ENCODE measurements at places on chromosomes 6 and 20.

- peak; percentile 35 for DNase-seq
Measured at GRCh38 chr6:70884074-70884983, 72.5 kb downstream of the B3GAT2 start.

DNA sequence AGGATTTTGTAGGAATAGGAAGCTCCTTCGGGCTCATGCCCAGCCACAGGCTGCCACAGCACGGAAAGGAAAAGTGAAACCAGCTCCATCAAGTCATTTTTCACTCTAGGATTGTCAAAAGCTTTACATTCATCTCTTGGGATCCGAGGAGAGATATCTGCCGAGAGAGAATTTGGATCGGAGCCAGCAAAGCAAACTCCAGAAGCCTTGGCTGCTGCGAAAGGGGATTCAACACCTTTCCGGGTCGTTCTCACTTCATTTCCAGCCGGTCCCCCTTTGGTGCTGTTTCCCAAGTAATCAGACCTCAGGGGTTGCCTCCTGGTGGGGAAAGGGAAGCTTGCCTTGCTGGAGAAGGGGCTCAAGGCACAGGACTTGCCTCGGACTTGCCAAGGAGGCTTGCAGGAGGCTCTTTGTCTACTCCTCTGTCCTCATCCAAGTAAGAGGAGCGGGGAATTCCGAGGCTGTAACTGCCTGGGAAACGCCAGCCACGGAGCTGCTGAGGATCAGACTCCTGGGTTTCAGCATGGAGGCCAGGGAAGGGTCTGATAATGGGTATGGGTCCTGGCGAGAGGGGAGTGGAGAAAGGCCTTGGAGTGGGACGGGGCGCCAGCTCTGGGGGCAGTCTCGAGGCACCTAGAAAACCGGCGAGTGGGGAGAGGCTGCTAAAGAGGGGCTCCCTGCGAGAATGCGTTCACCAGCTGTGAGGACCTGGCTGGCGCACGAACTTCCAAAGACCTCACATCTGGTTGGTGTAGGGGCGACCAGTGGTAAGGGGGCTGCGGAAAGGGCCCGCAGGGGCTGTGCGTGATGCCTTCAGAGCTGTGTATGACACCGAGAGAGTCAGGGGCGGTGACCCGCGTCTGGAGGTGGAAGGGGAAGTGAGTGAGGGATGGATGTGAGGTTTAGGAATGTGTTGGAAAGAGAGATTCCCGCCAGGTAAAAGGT lies 702 bp downstream of the ETV7 start:
- no peak for DNase-seq

DNA sequence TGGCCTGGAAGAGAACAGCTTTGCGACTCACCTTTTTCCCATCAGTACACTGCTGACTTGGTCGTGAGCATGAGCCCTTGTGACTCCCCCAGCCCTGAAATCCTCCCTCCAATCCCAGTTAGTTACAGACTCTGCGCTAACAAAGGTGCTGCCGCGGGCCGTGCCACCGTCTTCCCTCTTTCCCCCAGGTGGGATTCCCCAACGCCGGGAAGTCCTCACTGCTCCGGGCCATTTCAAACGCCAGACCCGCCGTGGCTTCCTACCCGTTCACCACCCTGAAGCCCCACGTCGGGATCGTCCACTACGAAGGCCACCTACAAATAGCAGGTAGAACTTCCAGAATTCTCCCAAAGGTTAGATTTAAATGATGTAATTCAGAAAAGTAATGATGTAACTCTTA lies 16.1 kb downstream of the MTG2 start:
- no peak for DNase-seq

DNA sequence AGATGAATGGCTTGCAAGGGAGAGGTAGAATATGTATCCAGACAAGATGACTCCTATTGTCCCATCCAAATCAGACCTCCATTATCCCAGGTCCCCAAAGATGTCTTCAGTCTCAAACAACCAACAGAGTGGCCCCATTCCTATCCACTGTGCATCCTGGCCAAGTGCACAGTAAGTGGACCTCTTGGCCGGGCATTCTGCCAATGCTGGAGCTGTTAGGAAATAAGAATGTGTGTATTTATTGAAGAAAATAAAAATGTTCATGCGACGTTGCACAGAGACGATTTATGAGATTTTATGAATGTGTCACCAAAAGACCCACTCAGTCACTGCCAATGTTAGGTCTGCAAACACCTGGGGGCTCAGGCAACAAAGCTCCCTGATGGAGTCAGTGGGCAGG lies 196.0 kb downstream of the MAFB start:
- no peak for DNase-seq

DNA sequence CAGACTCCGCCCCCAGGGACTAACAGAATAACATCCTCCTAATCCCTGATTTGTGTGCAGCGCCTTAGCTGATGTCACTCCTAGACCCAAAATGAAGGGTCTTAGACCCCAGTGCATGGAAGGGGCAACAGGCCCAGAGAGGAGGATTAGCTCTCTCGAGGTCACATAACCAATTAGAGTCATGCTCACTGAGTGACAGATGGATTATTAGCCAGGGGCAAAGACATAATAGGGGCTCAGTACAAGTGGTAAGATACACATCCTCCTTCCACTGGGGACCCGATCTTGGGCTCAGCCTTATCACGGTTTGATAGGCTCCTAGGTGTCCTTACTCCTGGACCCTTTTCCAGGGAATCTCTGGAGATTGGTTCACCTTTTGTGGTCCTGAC lies 858 bp downstream of the TP53INP2 start:
- no peak for DNase-seq

DNA sequence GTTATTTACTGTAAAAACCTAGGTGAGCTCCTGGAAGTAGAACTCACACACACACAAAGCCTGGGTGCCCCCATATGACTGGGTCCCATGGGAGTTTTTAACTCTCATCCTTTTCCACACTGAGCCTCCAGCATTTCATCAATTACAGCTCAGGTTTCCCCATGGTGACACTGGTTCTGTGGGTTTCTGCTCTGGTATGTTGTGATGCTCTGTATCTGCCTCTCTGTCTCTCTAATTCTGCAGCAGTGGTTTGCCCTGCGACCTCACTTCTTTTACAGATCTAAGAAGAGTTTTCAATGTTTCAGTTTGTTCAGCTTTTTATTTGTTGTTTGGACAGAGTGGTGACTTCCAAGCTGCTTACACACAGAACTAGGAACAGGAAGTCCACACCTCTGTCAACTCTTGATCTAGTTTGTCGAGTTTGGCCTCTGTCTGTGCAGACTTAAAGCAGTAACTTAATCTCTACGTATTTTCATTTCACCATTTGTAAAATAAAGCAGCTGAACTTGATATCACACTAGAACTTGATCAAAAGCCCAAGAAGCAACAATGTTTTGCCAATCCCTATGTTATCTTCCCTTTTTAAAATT lies 554.3 kb downstream of the EPHA7 start:
- no peak for DNase-seq

GRCh38 chr6:106519460-106520394 lies 109.6 kb downstream of the RTN4IP1 start:
- peak; percentile 82 for DNase-seq

DNA sequence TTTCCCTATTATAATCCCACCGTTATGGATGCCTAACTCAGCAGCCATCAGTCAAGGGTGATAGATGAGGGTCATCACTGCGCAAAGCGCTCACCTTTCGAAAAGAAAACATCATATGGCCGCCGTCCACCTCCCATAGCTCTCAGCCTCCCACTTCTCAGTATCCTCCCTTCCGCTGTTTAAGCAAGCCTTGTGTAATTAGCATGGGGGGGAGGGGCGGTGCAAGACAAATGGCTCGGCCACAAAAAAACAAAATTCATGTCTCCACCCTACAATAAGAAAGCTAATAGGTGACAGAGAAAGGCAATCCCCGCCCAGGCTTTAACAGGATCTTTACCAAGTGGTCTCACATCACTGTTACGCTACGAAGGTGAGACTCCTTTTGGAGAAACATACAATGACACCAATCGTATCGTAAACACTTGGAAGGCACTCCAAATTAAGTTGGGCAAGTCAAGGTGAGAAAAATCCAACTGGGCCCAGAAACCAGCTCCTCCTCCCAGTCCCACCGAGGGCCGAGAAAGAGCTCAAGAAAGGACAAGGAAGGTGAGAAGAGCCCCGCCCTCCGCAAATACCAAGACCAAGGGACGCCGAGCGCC lies 645 bp downstream of the DDX39B start:
- DNase-seq: peak; percentile 78

- no peak for DNase-seq
Measured at GRCh38 chr20:25249198-25249931, 1.5 kb downstream of the PYGB start.

DNA sequence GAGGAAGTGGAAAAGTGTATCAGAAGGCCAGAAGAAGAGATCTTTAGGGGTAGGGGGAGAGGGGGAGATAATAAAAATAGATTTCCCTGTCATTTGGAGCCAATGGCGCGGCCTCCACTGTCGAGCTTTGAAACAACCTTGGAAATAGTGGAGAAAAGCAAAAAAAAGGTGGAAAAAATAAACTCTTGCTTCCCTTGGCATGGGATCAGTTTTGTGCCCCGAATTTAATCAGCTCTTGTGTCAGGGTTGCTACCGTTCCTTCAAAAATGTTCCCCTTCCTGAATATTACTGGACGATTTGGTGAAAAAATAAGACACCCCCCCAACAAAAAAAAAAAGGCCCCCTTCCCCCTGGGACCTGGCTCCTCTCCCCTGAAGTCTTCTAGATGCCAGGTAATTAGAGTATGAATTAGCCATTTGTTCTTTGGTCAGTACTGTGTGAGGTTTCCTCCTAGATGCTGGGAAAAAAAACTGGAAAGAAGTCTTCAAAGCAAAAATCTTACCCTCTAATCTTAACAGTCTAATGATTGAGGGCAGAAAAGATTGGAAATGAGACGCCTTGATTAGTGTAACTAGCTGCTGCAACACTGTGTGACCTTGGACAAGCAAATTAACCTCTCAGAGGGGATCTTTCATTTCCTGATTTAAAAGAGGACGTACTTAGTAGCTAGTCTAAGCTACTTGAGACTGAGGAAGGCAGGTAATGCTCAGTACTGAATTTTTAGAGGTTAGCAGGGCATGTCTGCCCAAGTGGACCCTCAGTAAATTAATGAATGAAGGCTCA lies 872 bp upstream of the RBM39 start:
- DNase-seq: no peak

DNA sequence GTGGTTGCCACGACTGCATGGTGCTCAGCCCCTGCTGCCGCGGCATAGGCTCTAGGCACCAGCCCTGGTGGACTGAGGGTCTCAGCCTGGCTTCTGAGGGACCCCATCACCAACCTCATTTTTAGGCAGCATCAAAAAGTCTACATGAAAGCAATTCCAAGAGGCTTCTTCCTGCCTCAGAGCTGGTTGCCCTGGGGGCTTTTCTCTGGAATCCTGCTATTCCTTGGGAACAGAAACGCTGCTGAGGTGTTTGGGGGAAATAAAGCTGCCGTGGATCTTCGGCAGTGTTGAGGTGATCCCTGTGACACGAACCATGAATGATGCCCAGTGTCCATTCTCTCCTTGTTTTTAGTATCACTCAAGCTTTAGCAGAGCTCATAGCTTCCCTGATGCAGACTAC lies 148.4 kb upstream of the LRFN2 start:
- no peak for DNase-seq

DNA sequence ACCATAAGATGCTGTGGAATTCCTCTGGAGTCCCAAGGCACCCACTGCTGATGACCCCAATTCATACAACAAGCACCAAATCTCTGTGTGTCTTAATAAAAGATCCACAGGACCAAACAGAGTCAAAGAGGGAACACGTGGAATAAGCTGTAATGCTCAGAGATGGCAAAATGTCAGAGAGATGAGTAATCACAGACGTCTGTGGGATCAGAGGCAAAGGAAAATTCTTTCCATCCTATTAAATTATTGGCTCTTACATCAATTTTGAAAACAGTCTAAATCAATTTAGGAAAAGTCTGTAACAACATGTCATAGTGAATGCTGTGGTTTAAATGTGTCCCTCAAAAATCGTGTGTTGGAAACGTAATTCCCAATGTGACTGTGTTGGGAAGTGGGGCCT lies 17.5 kb upstream of the SAMD3 start:
- no peak for DNase-seq

GRCh38 chr20:33281550-33282146 lies 1.4 kb upstream of the BPIFB1 start:
- DNase-seq: no peak

GRCh38 chr6:112251171-112251875 lies 3.0 kb downstream of the LAMA4 start:
- no peak for DNase-seq

- DNase-seq: no peak
Measured at GRCh38 chr6:8437813-8438212, 2.5 kb upstream of the SLC35B3 start.

GRCh38 chr6:18380158-18380836 lies 6.9 kb upstream of the RNF144B start:
- DNase-seq: no peak

DNA sequence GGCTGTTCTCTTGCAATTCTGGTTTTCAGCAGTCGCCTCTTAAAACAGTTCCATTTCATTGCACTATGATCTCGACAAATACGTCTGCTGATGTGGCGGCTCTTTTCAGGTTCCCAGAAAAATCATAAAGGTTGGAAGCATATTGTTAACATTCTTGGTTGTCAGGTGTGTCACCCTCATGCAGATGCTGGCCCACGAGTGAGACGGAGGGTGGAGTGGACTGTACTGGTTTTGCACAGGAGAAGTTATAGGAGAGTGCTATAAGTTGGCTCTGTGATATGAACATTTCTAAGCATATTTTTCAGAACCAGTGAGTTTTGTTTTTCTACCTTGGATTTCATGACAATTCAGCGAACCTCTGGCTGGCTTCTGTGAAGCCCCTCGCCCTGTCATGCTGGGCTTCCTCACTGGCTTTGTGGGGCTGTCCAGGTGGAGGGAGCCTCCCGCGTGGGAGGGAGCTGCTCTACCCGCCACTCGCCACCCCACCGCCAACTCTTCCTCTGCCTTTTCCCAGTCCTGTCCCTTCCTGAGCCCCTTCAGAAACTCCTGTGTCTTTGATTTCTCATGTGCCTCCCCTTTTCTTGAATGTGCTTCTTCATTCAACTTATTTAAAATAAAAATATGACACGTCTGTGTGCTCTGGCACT lies 10.6 kb downstream of the IRF4 start:
- DNase-seq: no peak

GRCh38 chr20:57828696-57829095 lies 118.9 kb upstream of the PMEPA1 start:
- no peak for DNase-seq

DNA sequence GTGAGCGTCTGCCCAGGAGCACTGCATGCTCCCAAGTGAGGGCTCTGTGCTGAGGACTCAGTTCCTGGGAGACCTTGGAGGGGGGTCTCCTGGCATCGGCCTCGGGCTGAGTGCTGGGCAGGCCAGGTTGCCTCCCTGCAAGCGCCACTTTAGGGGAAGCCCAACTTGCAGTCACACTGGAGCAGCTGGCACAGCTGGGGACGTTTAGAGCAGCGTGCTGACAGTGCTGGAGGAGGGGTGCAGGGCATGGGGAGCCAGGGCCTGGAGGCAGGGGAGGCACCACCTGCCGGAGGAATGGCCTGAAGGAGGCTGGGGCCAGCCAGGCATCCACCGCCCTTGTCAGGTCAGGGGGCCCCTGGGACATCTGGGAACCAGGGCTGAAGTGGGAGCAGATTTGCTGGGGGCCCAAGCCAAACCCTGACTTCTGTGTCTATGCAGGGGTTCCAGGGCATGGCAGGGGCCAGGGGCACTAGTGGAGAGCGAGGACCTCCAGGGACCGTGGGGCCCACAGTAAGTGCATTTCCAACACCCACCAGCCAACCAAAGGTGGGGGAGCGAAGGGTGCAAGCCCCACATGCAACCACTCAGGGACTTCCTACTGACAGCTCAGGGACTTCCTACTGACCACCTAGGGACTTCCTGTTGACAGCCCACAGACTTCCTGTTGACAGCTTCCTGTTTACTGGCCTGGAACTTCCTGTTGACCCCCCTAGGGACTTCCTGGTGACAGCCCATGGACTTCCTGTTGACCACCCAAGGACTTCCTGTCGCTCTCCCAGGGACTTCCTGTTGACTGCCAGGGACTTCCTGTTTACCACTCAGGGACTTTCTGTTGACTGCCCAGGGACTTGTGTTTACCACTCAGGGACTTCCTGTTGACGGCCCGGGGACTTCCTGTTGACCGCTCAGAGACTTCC lies 33.6 kb downstream of the COL20A1 start:
- no peak for DNase-seq

Data from CD4-positive, alpha-beta T cell treated with Interleukin-15 for 1 hour (primary cell).